ENCODE measurements at places on chromosomes 4 and X.
A peak's percentile ranks its signal among the peaks of the same experiment; 100 is the strongest.

- DNase-seq, result peak; percentile 1
Measured at GRCh38 chrX:149371986-149372385, 133.1 kb downstream of the IDS start.

DNA sequence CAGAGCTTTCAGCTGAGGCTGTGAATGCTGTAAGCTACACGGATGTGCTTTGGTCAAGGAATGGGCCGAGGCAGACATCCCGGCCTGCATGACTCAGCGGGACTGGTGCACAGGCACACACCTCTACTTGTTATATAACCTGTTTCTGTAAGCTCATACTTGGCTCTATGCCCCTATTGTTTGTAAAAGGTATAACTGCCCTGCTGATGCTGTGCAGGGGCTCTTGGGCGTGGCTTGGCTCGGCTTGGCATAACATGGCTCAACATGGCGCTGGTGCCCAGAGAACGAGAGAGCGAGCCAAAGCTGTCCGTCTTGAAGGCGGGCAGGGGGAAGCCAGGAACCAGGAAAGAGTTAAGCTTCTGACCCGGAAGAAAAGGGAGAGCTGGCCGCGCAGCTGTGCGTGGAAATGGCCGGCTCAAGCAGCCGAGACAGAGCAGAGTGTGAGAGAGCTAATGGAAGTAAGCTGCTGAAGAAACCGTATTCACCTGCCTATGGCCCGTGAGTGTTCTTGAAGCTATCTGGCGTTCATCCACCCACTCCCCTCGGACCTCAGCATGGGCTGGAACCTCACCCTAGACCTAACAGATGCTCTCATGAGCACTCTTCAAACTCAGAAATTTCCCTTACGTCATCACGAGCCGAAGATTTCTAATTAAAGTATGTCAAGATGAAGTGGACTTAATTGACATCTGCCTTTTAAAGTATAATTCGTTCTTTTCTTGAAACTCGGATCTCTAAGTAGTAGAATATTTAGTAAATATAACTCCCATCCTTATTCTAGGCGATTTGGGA is 286.3 kb upstream of the AGA start:
- no peak for DNase-seq

- DNase-seq, result no peak
Measured at GRCh38 chrX:153638436-153639176, 8.4 kb upstream of the DUSP9 start.

- peak; percentile 51 for DNase-seq
Measured at GRCh38 chrX:2676794-2677675, 14.1 kb upstream of the CD99 start.

DNA sequence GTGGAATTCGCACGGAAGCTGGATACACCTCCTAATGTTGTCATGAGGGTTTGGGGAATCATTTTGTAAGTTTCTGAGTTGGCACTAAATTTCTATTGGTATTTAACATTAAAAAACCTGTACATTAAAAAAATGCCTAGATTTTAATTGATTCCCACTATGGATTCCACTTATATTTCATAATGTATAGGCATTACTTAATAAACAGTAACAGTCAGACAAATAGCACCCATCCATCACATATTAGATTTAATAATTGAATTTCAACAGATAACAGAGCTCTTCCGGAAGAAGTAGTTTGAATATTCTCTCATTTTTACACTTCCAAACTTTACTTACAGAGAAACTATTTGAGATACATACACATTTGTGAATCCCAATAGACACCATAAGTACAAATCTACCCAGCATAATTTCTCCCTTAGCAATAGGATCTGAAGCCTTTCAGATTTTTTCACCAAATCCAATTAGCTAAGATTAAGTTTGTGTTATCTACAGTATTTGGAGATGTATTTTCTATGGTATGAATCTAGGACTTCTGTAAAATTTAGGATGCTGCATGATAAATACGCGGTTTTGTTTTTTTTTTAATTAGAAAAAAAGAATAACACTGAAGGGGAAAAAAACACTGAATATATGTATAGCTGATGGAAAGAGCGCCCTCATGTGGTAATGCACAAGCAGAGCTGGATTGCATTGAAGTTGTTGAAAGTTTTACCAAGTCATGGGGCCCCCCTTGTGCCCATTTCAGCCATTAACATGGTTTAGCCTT is 12.2 kb upstream of the ODAM start:
- DNase-seq, result peak; percentile 37

DNA sequence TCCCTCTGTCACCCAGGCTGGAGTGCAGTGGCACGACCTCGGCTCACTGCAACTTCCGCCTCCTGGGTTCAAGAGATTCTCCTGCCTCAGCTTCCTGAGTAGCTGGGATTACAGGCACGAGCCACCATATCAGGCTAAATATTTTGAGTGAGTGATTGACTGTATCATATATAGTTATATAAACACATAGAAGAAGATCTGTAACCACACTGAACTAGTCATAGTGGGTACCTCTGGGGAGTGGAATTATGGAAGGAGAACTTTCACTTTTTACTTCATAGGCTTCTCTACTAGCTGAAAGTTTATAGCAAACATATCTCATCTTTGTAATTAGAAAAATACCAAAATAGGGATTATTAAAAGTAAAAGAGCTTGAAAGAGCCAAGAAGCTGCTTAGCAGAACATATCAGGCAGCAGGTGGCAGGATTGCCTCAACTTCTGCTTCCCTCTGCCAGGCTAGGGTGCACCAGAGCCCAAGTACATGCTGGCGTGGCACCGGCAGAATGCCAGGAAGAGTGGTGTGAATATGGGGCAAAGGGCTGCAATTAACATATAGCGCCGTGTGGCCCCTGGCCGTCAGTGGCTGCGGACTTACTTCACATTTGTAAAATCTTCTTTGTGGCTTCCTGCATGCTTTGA is 39.5 kb upstream of the CD40LG start:
- peak; percentile 2 for DNase-seq

GRCh38 chr4:85756938-85757337 is 282.0 kb downstream of the ARHGAP24 start:
- DNase-seq, result peak; percentile 60

DNA sequence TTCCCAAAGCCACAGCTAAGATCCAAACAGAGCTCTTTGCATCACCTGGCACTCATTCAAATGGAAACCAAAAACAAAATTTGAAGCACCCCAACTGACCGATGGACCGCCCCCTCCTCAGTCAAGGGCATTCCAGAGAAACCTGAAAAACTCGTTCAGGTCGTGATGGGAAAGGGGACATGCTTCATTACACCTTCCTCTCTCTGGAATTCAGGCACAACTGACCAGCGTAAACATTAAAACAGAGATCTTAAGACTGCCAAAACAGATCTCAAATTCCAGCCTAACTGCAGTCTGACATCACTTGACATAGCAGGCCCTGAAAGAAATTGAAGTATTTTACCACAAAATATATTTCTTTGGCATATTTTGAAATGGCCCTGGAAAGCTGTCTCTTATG is 28.5 kb downstream of the PTTG2 start:
- no peak for DNase-seq

Measured in GM03348 (cell line).